NCI-H1105 treated with DMSO at 0.1 percent for 48 hours (cell line): ENCODE measurements at places on chromosomes 1 and 21.
A peak's percentile ranks its signal among the peaks of the same experiment; 100 is the strongest.

DNA sequence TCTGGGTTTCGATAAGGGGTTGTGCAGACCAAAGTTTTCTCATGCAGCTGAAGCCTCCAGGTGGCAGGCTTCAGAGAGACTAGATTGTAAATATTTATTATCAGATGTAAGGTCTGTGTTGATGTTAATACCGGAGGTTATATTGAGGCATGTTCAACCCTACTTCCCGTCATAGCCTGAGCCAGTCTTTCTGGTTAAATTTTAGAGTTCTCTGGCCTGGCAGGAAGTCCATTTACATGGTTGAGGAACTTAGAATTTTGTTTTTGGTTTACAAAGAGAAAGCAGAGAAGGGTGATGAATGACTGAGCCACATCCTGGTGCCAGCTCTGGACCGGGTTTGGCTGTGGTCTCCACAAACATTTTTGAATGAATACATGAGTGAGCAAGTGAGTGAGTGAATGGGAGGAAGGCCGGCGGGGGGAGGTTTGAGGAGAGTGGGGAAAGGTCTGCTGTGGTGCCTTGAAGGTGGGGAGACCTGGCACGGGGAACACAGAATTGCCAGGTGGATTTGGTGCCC, 218.5 kb downstream of the DISC1 start:
- no peak for DNase-seq

GRCh38 chr1:181083842-181084605, 4.5 kb upstream of the IER5 start:
- peak; percentile 68 for DNase-seq

GRCh38 chr1:230421481-230421880, 4.7 kb downstream of the PGBD5 start:
- DNase-seq = no peak

DNA sequence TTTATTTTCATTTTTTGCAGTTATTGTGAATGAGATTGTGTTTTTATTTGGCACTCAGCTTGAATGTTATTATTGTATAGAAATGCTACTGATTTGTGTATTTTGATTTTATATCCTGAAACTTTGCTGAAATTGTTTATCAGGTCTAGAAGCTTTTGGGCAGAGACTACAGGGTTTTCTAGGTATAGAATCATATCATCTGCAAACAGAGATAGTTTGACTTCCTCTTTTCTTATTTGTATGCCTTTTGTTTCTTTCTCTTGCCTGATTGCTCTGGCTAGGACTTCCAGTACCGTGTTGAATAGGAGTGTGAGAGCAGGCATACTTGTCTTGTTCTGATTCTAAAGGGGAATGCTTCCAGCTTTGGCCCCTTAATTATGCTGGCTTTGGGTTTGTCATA, 27.3 kb downstream of the ZNF691 start:
- DNase-seq = no peak

- no peak for DNase-seq
Observed at GRCh38 chr21:45160198-45160597, 85.8 kb downstream of the ADARB1 start.

GRCh38 chr1:17016317-17016661, 4.6 kb upstream of the ATP13A2 start:
- no peak for DNase-seq

GRCh38 chr1:35856964-35857363, 26.0 kb upstream of the AGO1 start:
- DNase-seq = no peak

GRCh38 chr1:218878369-218878768, 295.3 kb upstream of the LYPLAL1 start:
- no peak for DNase-seq

DNA sequence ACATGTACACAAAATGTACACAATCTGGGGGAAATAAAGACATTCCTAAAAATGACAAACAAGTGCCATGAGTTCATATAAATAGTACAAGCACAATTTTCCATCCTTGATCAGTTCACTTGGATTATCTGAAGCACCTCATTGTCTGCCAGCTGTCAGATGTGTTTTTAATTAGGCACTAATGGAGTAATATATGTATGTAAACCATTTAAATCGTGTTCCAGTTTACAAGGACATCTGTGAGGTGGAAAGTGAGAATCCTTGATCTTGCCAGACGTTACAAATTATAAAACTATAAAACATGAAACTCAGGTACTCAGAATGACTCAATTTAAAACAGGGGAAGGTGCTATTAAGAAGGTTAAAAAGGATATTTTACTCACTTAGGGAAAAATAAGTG, 1312.2 kb downstream of the PLA2G4A start:
- peak; percentile 92 for DNase-seq

DNA sequence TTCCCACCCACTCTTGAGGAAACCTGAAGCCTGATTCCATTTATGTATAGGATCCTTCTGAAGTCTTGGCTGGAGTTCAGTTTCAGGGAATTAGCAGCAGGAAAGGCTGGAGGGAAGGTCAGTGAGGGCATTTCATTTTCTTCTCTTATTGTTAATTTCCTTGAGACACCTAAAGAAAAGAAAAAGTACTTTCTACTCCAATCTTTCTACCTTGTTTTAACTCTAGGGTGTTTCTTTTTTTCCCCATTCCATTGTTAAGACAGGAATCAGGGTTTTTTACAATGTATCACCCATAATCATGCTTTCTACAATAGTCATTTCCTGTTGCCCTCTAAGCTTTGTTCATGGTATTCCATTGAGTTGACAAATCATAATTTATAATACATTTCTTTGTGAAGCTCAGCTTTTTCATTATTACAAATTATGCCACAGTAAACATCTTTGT, 27.4 kb downstream of the SNRPE start:
- no peak for DNase-seq

DNA sequence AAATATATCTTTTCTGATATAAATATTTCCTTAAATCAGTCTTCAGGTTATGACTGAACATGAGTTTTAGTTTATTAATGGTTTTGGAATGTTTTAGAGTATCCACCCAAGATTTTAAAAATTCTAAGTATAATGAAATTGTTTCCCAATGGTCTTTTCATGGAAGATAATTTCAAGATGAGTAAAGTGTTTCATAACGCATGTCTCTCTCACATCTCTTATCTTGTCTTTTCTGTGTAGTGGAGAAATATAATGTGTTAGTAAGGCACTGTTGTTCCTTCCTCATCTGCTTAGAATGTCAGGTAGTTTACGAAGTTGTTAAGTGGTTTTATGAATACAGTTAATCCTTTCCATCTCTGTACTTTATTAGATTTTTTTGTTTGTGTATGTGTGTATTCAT, 49.6 kb downstream of the PLA2G4A start:
- DNase-seq = no peak
